Nucleus accumbens (tissue), 56 donors: ENCODE measurements at places on chromosomes 16 and 17.
A peak's percentile ranks its signal among the peaks of the same experiment; 100 is the strongest.

GRCh38 chr16:85464383-85465305 lies 148.5 kb upstream of the GSE1 start:
- no peak for DNase-seq

DNA sequence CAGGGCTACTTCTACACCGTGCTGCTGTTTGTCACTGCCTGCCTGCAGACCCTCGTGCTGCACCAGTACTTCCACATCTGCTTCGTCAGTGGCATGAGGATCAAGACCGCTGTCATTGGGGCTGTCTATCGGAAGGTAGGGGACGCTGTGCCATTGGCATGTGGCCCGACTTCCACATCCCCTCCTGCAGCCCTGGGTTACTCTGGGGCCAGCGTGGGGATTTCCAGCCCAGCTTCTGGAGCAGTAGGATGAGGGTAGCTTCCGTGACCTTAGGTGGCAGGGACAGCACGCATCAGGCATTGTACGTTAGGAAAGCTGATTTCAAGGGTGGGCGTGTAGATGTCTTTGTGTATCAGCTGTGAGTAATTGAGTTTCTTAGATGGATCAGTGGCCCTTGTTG lies 96.5 kb downstream of the ABCC1 start:
- DNase-seq = no peak

DNA sequence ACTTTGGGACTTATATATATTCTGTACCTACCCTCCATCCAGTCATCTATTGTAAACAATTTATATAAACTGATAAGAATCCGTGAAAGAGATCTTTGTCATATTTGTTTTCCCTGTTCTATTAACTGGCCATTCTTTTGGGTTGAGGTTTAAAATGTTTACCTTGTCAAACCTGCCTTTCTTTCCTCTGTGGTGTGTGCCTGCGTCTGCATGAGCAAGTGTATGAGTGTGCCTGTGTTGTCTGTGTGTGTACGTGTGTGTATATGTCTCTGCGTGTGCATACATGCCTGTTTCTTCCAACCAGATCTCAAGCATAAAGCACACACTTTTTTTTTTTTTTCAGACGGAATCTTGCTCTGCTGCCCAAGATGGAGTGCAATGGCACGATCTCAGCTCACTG lies 201.5 kb downstream of the C16orf95 start:
- DNase-seq = no peak

DNA sequence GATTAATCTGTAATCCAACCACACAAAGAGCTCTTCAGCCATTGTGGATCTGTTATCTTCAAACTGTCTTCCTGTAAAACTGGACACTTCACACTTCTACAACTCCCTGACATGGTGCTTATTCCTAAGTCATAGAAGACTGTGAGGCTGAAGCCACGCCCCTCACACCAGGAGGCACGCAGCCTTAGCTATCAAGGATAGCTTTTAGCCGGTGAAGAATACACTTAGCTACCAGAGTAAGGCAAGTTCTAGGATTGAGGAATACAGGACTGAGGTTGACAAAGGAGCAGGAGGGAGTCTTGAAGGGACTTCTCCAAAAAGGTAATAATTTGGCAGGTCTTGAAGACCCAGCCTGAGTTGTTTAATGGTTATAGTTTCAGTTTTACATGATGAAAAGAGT lies 79.8 kb upstream of the GAS7 start:
- no peak for DNase-seq

DNA sequence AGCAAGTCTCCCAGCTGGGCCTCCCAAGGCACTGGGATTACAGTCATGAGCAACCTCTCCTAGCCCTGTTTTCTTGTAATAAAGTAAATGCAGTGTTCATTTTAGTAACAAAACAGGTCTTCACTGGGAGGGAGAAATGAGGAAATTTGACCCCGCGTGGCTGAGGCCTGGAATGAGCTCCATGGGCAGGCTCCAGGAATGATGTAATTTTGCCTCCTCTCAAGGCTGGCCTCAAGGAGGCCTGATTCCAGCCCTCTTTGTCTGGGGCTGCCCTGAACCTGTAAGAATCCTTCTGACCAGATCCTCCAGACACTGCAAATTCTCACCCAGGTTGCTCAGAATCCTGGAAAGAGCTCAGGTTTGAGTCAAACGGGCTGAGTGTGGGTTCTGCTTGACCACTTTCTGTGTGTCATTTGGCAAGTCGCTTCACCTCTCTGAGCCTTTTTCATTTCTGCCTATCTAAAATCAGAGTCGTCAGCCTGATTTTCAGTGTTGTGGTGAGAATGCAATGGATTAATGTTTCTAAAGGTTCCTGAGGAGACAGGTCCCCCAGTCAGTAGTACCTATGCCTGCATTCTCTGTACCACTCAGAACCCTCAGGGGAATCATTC lies 57.1 kb downstream of the RAB11FIP4 start:
- no peak for DNase-seq

DNA sequence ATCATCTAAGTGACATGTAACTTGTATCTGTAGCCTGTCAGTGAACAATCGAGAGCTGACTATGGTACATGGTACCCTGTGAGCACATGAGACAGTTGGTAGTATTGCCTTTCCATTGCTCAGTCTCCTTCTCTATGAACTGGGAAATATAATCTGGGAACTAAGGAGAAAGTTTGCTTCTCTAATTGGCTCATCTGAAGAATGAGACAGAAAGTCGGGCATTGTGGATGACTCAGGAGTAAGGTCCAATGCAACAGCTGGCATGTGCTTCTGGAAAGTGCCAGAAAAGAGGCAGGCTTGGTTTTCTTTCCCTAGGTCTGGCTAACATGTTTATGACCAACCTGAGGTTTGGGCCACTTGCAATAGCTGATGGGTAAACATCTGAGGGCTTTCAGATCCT lies 51.9 kb downstream of the ZZEF1 start:
- DNase-seq = no peak

DNA sequence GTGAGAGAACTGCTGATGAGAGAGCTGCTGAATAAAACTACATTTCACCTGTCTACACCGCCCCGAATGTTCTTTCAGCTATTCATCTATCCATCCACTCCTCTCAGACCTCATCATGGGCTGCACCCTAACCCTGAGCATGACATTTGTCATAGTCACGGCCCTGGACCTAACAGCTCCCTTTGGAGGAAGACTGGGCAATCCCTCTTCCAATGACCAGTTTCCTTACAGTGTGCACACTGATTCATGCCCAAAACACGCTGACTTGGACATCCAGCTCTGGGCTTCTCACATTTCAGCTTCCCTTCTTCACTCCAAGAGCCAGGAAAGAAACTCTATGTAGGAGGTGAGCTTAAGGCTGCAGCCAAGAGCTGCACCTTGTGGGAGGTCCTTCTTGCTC lies 41.8 kb upstream of the ARL4D start:
- no peak for DNase-seq

DNA sequence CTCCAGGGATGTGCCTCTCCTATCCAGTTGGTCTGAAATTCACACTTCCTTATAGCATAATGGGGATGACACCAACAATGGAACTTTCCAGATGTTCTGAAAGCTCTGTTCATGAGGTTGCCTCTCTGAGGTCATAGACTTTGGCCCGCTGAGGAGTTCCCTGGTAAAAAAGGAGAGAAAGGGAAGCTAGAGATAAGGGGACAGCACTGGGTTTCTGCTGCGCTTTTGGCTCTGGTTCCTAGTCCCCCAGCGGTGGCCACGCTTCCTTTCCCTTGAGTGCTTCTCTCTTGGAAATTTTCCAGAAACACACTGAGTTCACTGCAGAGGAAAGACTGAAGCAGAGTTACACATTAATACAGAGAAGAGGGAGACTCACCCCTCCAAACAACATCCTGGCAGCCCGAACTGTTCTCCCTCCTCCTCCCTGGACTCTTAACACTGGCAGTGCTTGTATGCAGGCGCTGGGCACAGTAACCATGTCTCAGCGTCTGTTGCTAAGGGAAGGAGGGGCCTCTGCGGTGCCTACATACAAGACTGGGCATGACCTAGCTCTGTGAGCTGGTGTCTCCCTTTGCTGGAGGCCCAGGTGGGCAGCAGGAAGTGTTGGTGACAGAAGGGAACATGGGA lies at the start of gene DNAH3:
Gene DNAH3 (minus strand): TSS at position 472 of the 627 bp plus-strand sequence. CDS start 527 bp downstream, outside the sequence.
- no peak for DNase-seq

GRCh38 chr16:17369421-17370222 lies 101.1 kb downstream of the XYLT1 start:
- DNase-seq = no peak

GRCh38 chr16:84868829-84869472 lies 49.2 kb downstream of the CRISPLD2 start:
- no peak for DNase-seq

DNA sequence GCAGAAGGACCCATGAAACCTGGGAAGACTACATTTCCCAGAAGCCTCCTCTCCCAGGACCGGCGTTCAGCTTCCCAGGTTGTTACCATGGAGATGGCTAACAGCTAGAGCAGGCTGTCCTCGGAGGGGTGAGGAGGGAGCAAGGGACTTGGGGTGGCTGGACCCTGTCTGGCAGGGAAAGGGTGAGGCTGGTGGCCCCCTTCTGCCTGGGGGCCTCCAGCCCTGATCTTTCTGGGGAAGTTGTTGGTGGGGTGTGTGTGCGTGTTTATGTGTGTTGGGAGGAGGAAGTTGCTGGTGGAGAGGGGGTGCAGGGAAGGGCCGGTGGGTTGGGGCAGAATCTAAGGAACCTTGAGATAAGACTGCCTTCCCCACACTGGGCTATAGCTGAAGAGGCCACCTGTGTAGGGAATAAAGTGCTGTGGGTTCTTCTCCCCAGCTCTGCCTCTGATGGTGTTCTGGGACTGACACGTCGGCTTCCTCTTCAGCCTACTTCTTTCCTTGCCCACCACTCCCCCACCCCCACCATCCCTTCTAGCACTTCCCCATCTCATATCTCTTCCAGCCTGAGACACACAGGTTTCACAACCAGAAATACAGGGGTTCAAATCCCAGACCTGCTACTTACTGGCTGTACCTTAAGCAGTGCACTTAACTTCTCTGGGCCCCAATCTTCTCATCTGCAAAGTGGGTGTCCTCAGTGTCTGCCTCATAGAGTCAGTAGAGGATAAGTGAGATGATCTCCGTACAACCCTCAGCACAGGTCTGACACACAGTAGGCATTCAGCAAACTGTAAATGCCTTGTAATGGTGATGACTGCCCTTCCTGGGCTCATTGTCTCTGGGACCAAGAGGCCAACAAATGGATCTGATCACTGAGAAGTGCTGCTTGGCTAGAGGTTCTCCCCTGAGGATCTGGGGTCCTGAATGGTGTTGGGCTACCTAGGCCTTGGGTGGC lies at the start of gene DRC7:
Gene DRC7 (plus strand): TSS at position 82 of the 955 bp plus-strand sequence. CDS start 3,144 bp downstream, outside the sequence.
- DNase-seq = peak; percentile 46

- no peak for DNase-seq
Measured at GRCh38 chr16:52578007-52578828, 31.3 kb upstream of the TOX3 start.

DNA sequence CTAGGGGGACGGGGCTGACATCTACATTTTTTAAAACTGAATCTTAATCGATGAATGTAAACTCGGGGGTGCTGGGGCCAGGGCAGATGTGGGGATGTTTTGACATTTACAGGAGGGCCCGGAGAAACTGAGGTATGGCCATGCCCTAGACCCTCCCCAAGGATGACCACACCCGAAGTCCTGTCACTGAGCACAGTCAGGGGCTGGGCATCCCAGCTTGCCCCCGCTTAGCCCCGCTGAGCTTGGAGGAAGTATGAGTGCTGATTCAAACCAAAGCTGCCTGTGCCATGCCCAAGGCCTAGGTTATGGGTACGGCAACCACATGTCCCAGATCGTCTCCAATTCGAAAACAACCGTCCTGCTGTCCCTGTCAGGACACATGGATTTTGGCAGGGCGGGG lies 21.4 kb downstream of the ADAM11 start:
- no peak for DNase-seq

DNA sequence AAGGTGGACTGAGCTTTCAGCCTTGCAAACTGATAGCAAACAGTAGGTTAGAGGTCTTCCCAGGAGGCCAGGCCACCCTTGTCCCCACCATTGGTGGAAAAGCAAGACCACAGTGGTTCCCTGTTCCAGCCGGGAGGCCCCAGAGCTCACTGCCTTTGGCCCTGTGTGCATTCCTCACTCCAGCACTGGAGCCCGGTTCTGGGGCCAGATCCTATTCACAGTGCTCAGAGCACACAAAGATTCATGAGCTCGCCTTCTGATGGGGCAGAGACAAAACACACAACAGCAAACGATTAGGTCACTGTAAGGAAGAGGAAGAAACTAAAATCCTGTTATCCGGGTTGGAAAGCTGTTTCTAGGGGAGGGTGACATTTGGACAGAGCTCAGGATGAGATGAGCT lies 5.6 kb upstream of the PGS1 start:
- DNase-seq = no peak

DNA sequence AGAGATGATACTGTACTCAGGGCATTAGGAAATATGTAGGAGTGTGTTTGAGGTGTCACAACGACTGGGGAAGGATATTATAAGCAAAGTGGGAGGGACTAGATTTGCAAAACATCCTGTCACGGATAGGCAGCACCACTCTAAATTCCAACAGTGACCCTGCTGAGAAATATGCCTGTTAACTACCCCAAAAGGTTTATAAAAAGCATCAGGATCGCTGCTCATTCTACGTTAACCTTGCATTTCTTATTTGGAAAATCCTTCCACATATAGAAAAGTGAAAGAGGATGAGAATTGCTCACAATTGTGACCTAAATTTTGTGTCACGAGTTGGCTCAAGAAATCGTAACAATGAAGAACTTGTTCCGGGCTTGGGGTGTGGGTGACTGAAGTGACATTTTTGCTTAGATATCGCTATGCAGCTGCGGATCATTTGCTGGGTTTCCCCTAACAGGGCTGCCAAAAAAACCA lies 51.6 kb downstream of the N4BP1 start:
- no peak for DNase-seq

DNA sequence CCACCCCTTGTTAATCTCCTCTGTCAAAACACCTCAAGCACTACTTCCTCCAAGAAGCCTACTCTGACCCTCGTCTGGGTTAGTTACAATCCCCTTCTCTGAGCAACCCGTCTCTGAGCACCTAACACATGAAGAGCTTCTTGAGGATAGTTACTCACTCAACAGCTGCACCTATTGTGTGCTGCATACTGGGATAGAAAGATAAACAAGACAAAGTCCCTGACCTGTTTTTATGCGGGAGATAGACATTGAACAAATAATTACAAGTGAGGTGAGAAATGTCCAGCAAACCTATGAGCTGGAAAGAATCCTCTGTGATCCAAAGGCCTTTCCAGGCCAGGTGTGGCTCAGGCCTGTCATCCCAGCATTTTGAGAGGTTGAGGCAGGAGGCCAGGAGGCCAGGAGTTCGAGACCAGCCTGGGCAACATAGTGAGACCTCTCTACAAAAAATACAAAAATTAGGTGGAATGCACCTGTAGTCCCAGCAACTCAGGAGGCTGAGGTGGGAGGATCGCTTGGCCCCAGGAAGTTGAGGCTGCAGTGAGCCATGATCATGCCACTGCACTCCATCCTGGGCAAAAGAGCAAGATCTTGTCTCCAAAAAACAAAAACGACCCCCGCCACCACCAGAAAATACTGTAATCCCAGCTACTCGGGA lies 5.5 kb upstream of the ZNF771 start:
- DNase-seq = no peak

GRCh38 chr16:22670551-22671041 lies 143.4 kb upstream of the HS3ST2 start:
- DNase-seq = peak; percentile 8

DNA sequence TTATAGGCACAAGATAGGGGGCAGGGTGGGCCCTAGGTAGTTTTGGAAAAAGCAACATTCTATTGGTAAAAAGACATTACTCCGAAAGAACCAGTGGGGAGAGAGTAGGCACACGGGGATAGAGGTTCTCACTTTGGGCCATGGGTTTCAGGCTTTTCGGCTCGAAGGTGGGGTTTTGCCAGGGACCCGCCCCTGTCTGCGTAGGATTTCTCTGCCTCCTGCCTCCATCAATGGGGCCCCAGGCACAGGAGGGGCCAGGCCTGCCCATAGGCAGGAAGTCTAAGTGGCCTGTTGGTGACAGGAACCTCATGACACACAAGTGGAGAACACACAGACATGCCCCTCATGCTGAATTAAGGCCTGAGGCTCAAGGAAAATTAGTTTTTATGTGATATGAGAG lies 57.5 kb downstream of the RNF213 start:
- DNase-seq = no peak
